ENCODE measurements at places on chromosomes 3 and 15.

DNA sequence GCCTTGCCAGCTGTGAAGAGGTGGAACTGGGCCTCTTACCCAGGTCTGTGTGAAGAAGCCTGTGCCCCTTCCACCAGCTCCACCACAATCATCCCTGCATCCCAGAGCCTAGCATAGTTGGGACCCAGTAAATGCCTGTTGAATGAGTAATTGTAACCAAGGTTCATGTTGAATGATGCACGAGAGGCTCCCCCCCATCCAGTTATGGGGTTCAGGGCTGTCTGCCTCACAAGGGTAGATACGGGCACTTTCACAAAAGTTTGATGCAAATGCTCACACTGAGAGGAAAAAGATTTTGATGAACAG, 29.5 kb upstream of the TSEN2 start:
- DNase-seq: no peak

DNA sequence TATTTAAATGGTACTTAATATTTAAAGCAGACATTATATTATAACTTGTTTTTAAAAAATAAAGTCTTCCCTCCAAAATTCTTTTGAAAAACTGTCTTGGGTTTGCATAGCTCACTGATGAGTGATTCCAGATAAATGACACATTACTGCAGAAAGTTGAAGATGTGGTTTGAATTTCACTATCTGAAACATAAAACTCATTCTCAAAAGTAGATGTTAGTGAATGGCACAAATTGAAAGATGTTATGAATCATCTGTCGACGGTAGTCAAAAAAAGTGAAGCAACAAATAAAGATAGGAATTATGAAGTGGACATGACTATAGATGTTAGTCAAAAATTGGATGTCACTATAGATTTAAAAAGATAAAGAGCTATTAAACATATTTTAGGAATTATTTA, 280.5 kb downstream of the GAP43 start:
- no peak for DNase-seq

DNA sequence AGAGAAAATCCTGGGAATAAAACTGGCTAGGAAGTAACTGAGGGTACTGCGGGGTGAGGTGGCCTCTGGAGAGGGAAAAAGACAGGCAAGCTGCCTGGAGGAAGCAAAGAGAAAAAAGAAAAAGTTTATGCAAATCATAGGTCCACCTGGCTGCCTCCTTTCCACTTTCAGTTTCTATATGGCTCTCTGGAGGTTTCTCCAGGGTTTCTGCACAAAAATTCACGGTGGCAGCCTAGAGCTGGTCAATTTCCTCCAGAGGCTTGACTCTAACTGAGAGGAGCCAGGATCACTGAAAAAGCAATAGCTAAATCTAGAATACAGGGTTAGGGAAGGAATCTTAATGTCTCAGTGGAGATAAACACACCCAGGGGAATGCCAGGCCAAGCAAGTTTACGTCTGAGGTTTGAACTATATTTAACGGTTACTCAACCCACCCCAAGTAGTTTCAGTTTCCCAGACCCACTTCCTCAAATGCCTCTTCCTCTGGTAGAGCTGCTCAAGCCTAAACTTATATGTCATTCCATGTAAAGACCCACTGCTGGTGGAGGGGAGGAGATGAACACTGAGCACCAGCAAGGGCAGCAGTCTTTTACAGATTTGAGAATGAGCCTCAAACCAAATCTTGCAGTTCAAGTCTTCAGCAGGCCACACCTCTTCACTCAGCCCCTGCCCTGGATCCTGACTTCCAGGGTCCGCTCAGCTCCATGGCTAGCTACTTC, 5.7 kb downstream of the LYSMD2 start:
- no peak for DNase-seq

- no peak for DNase-seq
Observed at GRCh38 chr3:66527246-66527645, 26.4 kb upstream of the LRIG1 start.

DNA sequence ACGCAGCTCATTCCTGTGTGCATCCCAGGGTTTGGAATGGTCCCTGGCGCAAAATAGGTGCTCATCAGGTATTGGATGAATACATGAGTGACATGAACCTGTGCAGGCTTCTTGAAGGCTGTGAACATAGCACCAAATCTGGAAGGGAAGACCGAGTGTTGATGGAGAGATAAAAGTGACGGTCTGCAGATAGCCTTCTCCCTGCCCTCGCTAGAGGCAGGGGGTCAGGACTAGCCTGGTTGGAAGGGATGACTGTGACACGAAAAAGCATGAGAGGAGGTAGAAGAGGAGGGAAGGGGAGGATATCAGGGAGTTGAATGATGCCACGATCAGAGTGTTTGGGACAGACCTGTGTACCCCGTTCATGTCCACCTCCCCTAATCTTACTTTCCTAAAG, 267.1 kb downstream of the XXYLT1 start:
- DNase-seq: no peak

DNA sequence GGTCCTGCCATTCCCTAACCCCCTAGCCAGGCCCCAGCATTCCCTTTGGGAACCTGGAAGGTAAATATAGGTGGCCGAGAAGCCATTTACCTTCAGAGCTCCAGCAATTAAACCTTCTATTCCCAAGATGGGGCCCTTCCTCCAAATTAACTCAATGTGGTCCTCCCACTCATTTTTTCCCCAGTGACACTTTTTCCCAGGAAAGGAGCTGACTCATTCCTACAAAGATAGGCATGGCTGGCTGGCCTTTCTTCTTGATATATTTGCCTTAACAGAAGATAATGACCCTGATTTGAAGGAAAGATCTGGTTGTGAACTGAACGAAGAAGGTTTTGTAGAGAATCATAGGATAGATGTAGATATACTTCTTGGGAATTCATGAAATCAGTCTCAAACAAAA, 279.0 kb upstream of the VEPH1 start:
- no peak for DNase-seq

DNA sequence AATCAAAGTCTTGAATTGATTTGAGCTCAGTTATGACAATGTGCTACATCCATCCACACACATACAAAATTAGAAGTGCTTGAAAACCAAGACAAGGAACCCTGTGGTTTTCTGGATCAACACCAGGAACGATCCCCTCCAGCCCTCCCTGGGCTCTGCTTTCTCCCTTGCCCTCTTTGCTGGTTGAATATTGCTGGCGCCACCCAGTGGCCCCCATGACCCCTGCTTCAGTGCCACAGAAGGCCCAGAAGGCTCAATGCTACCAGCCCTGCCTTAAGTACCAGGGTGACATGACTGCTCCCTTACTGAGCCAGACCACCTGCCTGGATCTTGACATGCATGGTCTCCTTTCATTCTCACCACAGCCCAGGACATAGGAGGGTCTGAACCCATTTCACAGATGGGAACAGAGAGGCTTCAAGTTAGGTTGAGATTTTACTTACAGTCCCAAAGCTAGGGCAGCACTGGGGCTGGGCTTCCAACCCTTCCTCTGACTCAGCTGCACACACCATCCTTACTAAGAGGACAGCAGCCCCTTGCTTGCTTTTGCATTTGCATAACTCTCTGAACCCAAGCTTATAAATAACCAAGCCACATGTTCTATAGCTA, 15.0 kb downstream of the IL12A start:
- DNase-seq: peak; percentile 48

DNA sequence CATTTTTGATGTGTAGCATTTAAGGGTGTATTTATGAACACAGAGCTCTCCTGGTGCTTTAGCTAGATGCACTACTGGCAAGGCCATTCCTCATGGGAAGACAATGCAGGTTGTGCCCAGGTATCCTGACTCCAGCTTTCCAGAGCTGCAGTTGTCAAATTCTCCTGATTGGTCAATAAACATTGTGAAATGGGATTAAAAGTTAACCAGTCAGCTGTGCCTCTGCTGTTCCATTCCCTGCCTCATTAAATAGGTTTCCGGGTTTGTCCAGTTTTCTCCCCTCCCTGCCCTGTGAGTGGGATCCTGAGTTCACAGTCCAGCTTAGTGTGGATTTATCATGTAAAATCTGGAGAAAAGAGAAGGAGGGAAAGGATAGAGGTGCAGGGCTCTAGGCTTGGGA, 207.3 kb downstream of the SQOR start:
- DNase-seq: no peak

DNA sequence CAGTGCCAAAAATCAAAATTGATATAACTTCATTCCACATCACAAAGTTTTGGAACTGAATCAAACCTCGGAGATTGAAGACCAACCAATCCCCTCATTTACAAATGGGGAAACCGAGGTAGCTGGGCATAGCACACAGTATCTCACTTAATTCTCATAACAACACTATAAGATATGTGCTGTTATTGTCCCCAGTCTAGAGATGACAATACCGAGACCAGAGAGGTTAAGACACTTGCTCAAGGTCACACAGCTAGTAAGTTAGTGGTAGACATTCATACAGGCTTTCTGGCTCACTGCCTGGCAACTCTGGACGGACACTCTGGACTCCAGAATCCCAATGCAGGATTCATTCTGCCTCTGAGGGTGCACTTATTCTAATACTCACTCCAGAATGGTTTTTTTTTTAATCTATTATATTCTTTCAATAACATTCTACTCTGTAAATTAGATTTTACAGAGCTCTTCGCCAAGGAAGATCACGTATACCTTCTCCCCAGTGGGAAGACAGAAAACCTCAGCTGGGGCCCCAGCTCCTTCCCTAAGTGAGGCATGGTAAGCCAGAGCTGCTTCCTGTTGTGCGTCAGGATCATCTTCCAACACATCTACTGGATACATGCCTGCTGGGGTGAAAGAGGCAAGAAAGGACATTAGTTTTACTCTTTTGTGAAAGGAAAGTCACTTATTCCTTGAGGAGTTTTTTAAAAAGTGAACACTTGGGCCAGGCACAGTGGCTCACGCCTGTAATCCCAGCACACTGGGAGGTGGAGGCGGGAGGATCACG, 128.4 kb upstream of the IGF1R start:
- no peak for DNase-seq

- no peak for DNase-seq
Observed at GRCh38 chr15:92425578-92426225, 32.0 kb downstream of the ST8SIA2 start.

GRCh38 chr3:105140899-105141367, 225.8 kb upstream of the ALCAM start:
- DNase-seq: no peak

GRCh38 chr15:49035825-49036224, 10.4 kb downstream of the SECISBP2L start:
- no peak for DNase-seq
